Brain (organoid and tissue), 16 donors: ENCODE measurements at places on chromosomes 11 and 22.

- no peak for DNase-seq
These were observed 12.8 kb downstream of the CXCR5 start for GRCh38 chr11:118896472-118896913.

GRCh38 chr22:31173386-31174145, 13.6 kb downstream of the RNF185 start:
- DNase-seq: no peak

DNA sequence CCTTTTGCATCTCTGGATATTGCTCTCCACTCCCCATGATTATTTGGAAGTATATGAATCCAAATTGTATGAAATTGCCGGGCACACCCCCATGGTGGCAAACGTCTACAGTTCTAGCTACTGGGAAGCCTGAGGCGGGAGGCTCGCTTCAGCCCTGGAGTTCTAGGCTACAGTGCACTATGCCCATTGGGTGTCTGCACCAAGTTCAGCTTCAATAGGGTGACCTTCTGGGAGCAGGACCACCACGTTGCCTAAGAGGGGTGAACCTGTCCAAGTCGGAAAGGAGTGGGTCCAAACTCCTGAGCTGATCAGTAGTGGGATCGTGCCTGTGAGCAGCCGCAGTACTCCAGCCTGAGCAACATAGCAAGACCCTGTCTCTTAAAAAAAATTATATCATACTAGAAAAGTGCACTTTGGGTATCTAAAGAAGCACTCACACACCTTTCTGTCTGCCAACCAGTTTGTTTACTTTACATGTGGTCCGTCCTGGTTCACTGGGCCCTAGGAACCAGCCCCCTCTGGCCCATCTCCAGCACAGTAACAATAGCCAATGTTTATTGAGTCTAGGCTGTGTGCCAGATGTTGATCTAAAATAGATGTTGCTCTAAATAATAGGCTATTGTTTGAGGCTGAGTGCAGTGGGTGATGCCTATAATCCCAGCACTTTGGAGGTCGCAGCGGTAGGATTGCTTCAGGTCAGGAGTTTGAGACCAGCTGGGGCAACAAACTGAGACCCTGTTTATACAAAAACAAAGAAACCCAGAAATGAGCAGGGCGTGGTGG, 16.4 kb upstream of the KAT5 start:
- DNase-seq: no peak

DNA sequence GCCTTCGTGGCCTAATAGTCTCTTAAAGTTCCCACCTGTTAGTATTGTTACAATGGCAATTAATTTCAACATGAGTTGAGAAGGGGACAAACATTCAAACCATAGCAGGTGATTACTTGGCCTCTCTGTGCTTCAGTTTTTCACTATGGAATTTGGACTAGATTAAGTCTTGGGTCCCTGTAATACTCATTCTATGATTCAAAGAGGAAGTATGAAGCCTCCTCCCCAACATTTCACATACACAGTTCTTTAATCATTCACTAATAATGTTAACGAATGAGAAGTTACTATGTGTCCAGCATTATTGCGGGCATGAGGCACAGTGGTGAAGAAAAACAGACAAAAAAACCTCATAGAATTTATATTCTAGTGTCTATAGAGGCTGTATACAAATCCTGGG, 19.9 kb upstream of the USP47 start:
- DNase-seq: no peak

DNA sequence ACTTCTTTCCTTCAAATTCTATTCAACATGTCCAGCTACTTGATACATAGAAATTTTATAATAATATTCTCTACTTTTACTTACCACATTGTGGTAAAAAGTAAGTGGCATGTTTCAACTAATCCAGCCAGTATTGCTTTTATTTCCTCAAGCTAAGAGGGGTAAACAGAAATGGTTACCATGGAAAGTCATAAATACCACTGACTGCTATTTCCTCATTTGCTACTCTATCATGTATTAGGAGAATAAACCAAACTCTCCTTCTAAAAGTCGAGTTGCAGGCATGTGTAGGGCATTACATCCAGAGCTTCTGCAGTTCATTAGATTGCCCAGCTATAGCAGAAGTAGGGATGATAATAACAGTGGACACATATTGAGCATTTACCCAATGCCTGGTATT, 208.4 kb downstream of the MAML2 start:
- no peak for DNase-seq

DNA sequence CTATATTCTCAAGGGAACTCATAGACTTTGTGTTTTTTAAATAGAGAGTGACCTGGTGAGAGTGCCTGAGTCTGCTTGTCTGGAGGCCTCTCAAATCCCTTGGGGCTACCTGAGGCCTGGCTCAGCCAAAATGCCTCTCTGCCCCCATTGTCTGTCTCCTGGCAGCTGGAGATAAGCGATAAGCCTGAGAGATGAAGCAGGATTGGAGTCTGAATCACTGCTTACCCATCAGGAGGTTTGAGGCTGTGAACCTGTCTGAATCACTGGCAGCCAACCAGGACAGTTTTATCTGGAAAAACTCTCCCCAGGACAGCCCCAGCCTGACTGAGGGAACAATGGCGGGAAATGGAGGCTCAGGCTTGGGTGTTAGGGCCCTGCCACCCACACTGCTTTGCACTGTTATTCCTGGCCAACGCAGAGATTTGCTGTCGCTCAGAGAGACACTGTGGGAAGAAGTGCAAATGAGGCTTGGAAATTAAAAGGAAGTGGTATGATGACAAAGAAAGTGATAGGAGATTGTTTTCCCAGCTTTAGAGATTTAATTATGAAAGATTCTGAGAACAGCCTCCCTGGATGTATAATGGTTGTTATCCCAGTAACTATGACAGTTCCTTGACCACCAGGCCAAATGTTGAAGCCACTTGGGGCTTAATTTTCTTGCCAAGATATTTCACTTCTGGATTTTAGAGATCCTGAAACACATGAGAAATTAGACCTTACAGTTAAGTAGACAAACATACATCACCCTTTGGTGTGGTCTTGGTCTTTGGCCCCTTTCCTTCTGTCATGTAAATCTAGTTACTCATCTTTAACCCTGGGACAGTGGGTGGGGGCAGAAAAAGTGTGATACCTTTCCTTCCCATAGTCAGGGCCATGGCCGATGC, 102.1 kb downstream of the RASSF10 start:
- no peak for DNase-seq

GRCh38 chr11:8310743-8311298, 47.1 kb upstream of the LMO1 start:
- no peak for DNase-seq

DNA sequence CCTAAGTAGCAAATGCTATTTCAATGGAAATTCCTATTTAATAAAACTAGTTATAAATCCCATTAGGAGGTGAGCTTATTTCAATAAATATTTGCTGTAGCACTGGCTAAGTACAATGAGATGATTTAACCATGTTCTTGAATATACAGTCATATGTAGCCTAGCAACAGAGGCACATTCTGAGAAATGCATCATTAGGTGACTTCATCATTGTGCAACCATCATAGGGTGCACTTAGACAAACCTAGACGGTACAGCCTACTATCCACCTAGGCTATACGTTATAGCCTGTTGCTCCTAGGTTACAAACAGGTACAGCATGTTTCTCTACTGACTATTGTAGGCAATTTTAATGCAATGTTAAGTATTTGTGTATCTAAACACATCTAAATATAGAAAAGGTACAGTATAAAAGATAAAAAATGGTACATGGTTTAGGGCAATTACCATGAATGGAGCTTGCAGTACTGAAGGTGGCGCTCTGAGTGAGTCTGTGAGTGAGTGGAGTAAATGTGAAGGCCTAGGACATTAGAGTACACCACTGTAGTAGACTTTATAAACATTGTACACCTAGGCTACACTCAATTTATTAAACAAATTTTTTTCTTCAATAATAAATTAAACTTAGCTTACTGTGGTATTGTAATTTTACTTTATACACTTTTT, 350.1 kb downstream of the CASP12 start:
- no peak for DNase-seq

- DNase-seq: no peak
These were observed 29.8 kb downstream of the MICAL3 start for GRCh38 chr22:17994424-17995108.

GRCh38 chr22:26906464-26906863, 249.1 kb downstream of the MIAT start:
- no peak for DNase-seq

- peak; percentile 72 for DNase-seq
These were observed 4.6 kb upstream of the RNF185 start for GRCh38 chr22:31155422-31155821.

GRCh38 chr11:103241574-103241973, 132.3 kb downstream of the DYNC2H1 start:
- DNase-seq: no peak

GRCh38 chr22:37138849-37139561, 10.7 kb downstream of the IL2RB start:
- DNase-seq: no peak

GRCh38 chr11:57481915-57482781, 21.8 kb downstream of the RTN4RL2 start:
- no peak for DNase-seq

- DNase-seq: no peak
These were observed 49.3 kb downstream of the SCUBE1 start for GRCh38 chr22:43293655-43294392.

GRCh38 chr11:23759489-23759888, 737.4 kb upstream of the LUZP2 start:
- DNase-seq: peak; percentile 63

DNA sequence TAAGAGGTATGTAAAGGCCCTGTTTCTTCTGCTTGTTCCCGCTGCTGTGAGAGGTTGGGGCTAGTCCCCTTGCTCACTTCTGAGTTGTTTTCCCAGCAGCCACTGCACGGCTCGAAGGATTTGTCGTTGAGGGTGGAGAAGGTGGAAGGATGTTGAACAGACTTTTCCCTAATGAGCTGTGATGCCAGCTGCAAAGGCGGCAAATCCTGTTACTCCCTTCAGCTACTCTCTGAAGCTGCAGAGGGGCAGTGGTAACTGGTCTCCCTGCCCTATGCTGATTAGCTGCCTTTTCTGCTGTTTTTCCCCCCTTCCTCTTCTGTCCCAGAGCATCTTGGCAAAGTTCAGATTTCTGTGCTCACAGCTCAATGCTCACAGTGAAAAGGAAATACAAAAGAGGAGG, 90.4 kb upstream of the SLC25A18 start:
- peak; percentile 87 for DNase-seq

DNA sequence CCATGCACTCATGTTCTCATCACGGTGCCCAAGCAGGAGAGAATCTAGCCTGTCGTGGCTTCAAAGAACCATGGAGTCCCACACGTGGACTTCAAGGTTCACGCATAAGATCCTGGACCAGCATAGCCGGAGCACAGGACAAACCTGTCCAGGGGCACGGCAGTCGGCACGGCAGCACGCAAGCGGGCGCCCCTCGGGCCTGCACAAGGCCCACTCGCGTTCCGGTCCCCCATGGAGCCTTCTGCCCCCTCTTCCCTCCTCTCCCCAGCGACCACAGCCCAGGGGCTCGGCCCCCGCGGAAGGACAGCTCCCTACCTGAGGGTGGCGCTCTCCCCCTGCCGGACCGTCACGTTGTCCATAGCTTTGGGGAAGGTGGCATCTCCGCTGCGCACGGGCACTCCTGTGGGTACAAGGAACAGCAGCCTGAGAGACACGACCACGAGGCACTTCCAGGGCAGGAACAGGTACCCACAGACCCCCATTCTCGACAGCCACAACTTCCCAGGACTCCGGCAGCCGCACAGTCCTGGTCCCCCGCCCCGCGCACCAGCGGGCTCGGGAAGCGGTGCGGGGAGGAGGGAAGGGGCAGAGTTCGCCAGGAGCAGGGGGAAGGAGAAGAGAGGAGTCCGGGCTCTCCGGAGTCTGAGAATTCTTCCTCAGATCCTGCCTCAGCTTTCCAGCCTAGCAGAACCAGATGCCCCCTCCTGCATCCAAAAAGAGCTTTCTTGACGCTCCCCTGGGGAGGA, 589.5 kb downstream of the OPCML start:
- no peak for DNase-seq

GRCh38 chr11:93852242-93852641, 1.8 kb upstream of the VSTM5 start:
- DNase-seq: no peak

DNA sequence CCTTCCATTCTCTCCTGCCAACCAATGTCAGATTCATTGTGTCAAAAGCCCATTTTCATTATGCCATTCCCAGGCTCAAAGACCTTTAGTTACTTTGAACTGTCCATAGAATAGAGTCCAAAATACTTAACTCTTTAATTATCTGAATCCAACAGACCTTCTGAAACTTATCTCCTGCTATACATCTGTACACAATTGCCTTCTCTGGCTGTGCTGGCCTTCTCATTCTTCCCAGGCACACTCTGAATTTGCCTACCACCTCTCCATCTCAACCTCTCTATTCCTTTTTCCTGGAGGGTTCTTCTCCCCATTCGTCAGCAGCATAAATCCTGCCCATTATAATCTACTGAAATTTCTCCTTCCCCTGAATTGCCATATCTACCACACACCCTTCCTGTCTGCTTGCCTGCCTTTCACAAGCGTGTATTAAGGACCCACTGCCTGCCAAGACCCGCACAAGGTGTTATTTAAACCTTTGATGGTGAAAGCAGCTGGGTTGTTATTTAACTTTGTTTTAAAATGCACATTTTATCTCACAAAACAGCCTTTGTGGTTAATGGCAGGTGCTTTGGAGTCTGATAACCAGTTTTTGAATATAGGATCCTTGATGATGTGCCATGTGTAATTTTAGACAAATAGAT, 125.9 kb downstream of the CCDC81 start:
- DNase-seq: no peak

DNA sequence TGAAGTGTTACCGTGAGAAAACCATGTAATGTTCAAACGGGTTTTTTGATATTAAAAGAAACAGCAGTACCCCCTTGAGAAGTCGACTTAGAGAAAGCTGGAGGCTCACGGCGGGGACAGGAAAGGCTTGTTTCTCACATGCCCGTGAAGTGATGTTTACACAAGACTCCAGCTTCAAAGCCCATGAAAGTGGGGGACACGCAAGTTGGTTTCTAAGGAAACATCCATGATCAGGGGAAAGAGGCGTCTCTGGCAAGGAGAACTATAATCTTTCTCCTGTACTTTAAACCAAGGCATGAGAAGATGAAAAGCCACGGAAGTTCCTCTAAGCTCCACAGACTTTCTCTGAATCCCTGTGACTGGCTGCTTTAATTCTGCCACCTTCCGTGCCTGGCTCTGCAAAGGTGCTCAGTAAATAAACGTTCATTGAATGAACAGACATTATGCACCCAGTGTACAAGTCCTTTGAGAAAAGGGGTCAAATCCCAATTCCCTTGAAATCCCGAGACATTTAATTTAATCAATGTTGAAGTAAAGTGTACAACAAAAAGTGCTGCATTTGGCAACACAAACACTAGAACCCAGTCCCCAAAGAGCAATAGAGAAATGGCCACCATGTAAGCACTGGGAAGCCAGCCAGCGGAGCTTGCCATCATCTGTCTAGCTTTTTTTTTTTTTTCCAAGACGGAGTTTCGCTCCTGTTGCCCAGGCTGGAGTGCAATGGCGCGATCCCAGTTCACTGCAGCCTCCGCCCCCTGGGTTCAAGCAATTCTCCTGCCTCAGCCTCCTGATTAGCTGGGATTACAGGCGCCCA, 58.7 kb downstream of the AHNAK start:
- DNase-seq: peak; percentile 75

DNA sequence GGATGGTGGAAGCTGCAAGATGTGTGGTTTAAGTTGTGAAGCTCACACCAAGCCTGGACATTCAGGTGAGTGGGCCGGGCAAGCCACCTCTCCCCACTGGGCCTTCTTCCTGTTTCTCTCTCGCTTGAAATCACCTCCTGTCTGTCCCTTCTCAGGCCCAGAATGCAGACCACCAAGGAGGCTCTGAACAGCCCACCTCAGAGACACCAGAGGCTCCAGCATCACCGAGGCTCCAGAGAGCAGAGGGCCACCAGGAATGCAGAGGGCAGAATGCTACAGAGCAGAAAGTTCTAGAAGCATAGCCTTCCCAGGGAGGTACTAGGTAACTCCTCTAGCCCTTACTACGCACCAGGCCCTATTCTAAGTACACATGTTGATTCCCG, 14.8 kb upstream of the IL2RB start:
- no peak for DNase-seq
